ENCODE measurements at places on chromosomes 7 and 10. TPM values are rescaled to one million over a fixed set of nuclear protein-coding genes. Genes with fewer than 3 reads are reported as not detected.

PRKCQ gene
- 7.7 TPM for total RNA-seq

DNA sequence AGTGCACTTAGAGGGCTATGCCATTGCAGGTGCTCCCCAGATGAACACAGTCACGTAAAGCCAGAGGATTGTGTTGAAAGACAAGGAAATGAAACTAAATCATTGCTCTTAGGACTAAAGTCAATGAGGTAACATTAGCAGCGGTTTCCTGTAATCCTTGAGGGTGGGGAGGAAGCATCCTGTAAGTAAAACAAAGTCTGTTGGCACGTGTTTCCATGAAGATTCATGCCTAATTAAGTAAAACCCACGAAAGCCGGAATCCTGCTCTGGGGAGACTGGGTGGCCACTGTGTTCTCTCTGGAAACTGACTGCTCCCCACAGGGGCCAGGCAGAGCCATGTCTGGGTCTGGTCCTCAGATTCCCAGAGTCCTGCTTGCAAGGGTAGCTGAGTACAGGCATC is 18.3 kb downstream of the STEAP1B start:
- DNase-seq = no peak

GRCh38 chr7:55120501-55121198 is 101.8 kb downstream of the EGFR start:
- DNase-seq = no peak

NME8 gene
- not detected for total RNA-seq

SMO gene
- 20.1 TPM for total RNA-seq

DENND11 gene
- total RNA-seq = 18.9 TPM

NYAP1 gene
- total RNA-seq = 0.14 TPM

DNA sequence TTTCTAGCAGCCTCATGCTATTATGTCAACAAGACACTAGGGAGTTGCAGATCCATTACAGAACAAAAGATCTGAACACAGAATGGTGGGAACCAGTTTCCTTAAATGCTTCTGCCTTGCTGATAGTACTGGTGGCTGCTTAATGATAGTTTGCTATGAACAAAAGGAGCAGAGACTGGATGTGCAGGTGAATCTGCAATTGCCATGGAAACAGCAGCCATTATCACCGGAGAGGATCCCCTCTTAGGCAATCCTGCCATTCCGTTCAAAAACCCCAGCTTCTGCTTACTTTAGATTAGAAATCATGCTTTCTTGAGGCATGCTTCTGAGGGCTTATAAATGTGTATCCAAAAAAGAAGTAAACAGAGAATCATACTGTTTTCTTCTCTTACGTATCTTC is 80.0 kb upstream of the PRKAR2B start:
- no peak for DNase-seq

- no peak for DNase-seq
Observed at GRCh38 chr10:14822879-14823755, 14.7 kb downstream of the CDNF start.

DNA sequence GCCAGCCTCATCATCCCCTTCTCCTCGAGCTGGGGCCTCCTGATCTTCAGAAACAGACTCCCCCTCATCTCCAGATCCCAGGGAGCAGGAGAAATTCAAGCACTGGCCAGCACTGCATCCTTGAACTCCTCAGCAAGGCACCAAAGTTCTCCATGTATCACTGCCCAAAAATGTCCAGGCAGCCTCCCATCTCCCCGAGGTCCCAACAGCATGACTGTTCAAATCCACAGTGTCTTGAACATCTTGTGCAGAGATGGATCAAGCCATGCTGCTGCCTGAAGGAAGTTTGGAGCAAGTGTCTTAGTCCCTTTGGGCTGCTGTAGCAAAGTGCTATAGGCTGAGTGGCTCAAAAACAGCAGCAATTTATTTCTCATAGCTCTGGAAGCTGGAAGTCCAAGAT is 115.5 kb upstream of the GALNT17 start:
- DNase-seq = no peak

PNLIP gene
- total RNA-seq = not detected

CPA2 gene
- not detected for total RNA-seq

DNA sequence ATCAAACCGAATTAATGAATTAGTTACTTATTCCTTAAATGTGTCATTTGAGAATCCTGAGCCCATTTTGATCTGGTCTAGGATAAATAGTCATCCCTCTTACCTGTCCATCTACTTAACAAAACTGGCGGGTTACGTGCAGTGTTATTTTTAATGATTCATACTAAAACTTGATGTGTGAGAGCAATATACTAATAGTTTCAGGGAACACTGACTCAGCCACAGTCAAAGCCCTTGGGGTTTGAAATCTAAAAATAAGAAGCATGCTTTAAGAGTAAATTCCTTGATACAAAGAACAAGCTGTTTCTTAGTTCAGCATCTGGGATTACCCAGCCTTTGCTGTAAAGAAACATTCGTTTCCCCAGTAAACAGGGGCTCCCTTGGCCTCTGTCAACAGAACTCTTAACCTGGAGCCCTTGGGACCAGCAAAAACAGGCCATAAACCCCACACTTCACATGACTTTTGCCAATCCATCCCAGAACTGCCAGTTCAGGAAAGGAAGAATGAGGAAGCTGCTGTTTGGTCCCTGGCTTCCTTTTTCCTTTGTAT is 370.6 kb upstream of the IGFBP3 start:
- no peak for DNase-seq

DNA sequence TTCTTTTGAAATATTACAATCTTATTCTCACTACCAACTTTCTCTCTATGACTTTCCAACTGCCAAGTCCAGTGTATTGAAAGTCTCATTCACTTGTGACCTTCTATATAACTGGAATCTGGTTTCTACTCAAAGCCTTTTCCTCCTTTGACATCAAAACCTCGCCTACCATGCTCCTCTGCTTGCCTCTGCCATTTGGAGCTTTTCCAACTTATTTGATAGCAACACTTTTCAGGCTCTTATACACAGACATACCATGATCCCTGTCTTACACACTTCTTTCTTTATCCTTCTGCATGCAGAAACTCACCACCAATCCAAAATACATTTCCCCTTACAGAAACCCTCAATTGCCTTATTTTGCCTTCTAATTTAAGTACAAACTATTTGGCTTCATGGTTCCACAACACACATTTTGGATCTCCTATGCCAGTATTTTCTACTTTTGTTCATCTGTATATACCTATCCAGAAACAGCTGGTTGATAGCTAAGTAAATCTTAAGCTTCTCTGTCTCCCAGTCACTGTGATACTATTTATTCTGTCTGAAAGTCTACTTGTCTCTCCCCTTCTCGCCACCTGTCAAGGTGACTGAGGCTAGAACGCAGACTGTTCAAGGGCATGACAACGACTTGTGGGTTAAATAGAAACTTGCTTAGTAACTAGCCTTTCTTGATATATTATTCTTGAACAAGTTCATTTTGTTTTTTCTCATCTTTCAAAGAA is 22.4 kb downstream of the GNG11 start:
- DNase-seq = no peak

HOXA3 gene
- total RNA-seq = 26.4 TPM

- no peak for DNase-seq
Observed at GRCh38 chr7:2255145-2256139, 13.4 kb downstream of the NUDT1 start.

- DNase-seq = no peak
Observed at GRCh38 chr7:134767520-134768168, 11.8 kb upstream of the CALD1 start.

DNA sequence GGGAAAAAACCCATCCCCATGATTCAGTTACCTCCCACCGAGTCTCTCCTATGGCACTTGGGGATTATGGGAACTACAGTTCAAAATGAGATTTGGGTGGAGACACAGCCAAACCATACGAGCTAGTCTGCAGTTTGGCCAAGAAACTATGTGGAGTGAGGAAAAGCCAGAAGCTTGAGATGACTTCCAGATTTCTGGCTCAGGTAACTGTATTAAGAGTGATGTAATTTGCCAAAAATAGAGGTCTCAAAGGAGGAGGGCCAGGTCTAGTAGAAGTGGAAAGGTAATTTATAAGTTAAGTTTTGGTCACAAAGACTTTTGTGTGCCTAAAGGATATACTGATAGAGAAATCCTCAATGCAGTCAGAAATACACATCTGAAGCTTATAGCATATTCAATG is 279.7 kb upstream of the MGMT start:
- DNase-seq = no peak

GRCh38 chr7:141668853-141669252 is 33.1 kb downstream of the DENND11 start:
- no peak for DNase-seq
